ENCODE measurements at places on chromosomes 2 and 18.

DNA sequence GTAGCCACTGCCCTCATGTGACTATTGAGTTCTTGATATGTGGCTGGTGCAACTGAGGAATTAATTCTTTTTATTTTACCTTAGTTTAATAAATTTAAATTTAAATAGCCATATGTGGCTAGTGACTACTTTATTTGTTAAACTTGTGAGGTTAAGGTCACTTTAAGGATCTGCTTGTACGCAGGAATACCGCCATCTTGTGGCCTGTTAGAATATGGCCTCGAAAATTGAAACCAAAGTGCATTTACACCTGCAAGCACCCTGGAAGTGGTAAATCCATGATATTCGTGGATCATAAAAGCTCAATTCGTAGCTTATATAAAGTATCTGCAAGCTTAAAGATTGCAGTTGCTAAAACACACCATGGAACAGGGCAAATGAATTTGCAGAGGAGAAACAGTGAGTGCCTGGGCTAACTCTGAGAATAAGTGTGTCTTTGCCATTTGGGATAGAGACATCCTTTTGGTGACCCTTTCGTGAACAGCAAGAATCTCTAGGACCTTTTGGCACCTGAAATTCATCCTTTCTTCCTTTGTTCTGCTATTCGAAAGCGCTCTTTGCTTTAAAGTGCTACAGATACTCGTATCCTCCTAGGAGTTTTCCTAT lies 59.9 kb upstream of the REG3A start:
- peak; percentile 69 for DNase-seq

DNA sequence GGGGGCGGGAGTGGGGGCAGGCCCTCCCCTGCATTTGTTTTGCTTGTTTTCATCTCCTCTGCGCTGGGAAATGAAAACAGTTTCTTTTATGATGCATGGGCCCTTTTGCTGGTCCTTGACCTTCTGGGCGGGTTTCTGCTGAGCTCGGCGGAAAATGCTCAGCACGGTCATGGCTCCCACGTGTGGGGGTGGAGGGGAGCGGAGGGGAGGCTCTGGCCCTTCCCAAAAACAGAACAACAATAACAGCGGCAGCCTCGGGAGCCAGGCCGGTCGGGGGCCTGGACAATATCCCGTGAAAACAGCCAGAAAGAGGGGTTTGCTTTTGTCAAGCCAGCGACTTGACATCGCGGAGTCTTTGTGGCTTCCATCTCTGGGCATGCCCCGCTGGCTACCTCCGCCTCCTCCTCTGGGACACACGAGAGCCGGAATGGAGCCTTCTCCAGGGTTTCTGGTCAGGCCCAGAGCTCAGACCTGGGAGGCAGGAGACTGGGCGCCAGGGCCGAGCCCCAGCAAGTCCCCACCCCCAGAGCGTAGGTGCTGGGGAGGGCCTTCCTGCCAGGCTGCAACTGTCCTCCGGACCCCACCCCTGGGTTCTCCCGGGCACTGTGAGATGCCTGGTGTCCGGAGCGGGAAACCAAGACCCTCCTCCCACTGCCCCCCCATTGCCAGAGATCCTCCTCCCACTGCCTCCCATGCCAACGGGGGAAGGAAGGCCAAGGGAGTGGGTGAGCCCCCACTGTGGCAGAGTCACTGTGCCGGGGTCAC lies 35.9 kb upstream of the SNED1 start:
- peak; percentile 55 for DNase-seq

DNA sequence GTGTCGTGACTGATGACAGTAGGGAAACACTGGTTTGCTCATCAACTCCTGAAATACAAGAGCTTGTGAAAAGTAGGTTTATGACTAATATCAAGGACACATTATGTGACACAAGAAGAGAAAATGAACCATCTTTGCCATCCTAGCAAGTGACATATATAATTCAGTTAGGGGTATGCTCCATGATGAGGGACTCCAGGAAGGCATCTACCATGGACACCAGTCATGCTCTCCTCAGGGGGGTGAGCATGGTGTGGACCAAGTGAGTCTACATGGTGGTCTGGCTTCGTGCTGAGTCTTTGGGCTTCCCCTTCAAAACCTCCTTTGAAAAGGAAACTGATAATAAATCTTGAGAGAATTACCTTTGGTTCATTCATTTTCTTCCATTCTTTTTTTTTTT lies 11.7 kb upstream of the SERPINB5 start:
- DNase-seq: no peak

- DNase-seq: no peak
Measured at GRCh38 chr2:137957033-137957432, 7.2 kb upstream of the HNMT start.

GRCh38 chr18:574865-575645 lies 5.1 kb upstream of the CETN1 start:
- peak; percentile 16 for DNase-seq

DNA sequence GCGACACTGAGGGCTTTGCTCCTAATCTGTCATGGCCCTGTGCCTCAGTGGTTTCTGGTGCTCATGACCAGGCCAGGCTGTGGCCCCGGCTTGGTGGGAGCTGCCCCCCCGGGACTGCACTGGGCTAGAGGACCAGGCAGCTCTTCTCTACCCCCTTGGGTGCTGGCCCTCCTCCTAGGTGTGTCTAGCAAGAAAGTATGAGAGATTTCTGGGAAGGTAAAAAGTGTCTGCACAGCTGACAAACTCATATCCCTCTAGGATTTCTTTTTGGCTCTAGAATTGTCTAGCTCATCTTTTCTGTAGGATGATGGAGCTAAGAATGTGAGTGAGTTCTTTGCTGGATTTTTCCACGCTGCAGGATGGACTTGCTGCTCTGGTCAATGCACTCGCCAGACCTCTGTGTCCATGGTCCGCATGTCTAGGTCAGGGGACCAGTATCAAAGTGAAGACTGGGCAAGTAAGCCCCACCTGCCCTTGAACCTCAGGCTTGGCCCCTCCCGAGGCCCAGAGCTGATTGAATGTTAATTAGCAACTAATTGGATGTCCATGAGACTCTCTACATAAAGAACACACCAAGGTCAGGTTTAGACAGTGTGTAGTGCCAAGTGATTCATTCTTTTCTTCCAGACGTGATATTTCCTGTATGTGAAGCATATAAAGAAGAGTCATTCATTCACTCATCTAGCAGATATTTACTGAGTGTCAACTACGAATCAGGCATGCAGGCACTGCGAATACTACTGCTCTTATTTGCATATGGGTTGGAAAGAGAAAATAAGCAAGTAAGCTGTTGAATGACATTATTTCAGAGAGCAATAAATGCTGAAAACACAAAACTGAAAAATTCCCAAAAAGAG lies 15.6 kb upstream of the PSD4 start:
- DNase-seq: no peak

DNA sequence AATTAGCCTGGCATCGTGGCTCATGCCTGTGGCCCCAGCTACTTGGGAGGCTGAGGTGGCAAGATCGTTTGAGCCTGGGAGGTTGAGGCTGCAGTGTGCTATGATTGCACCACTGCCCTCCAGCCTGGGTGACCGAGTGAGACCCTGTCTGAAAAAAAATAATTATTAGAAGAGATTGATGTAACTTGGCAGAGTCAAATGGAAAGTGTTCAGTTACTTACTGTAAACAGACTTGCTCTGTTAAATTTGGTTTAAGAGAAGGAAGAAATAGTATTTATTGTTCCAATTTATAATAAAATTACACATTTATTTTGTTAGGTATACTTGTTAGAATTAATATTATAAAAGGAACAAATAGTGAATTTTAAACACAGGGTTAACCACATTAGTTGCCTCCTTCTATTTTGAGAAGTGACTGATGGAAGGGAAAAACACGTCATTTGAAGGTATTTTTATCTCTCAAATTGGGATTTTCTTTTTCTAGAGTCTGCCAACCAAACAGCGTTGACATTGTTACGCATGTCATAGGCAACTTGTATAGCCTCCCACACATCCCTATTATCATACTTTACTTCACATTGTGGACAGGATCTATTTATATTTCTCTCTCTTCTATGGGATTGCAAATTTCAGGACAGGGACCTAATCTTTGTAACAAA lies 118.8 kb upstream of the B3GNT2 start:
- DNase-seq: no peak

- peak; percentile 68 for DNase-seq
Measured at GRCh38 chr2:237486819-237487448, at the start of gene MLPH. MLPH (plus strand) TSS chr2:237487251; CDS start chr2:237493427, 6,176 bp downstream.

GRCh38 chr18:27500531-27500930 lies 315.4 kb upstream of the CHST9 start:
- DNase-seq: no peak

- no peak for DNase-seq
Measured at GRCh38 chr2:64354857-64355680, 98.9 kb upstream of the LGALSL start.

DNA sequence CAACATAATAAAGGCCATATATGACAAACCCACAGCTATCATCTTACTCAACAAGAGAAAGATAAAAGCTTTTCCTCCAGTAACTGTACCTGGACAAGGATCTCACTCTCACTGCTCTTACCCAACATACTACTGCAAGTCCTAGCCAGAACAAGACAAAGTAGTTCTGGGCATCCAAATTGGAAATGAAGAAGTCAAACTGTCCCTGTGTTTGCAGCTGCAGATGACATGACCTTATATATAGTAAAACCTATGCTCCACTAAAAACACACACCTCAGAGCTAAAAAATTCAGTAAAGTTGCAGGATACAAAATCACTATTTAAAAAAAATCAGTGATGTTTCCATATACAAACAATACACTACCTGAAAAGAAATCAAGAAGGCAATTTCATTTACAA lies 32.2 kb downstream of the USP34 start:
- DNase-seq: no peak

DNA sequence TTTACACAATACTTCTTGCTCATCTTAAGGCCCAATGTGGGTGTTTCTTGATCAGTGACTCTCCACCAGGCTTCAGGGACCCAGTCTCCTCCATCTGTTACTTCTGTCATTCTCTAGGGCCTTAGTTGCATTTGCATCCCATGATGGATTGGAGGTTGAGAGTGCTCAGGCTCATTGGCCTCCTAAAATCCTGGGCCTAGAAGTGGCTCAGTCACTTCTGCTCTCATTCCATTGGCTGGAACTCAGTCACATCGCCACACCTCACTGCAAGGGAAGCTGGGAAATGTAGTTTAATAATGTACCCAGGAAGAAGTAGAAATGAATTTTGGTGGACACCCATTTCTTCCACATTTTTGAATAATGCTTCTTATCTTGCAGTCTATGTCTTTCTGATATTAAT lies 223.5 kb downstream of the HRH4 start:
- DNase-seq: peak; percentile 36

DNA sequence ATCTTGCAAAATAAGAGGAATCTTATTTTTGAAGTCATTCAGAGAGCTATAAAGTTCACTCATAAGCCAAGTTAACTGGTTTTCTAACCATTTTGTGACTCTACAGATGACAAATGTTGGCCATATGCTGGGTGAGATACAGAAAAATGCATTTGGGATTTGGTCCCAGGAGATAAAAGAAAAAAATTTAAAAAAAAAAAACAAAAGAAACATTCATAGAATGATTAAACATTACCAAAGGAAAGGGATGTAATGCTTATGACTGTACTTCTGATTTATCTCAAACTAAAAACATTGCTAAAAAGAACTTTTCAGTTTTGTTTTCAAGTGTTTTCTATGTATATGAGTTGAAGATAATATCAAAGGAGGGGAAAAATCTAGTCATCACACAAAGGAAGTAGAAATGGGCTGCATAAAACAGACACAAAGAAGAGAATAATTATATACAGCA lies 43.1 kb downstream of the PELI1 start:
- no peak for DNase-seq

GRCh38 chr2:113275556-113276215 lies 3.0 kb downstream of the PAX8 start:
- no peak for DNase-seq

GRCh38 chr18:50111398-50111797 lies 83.5 kb downstream of the MYO5B start:
- DNase-seq: no peak

DNA sequence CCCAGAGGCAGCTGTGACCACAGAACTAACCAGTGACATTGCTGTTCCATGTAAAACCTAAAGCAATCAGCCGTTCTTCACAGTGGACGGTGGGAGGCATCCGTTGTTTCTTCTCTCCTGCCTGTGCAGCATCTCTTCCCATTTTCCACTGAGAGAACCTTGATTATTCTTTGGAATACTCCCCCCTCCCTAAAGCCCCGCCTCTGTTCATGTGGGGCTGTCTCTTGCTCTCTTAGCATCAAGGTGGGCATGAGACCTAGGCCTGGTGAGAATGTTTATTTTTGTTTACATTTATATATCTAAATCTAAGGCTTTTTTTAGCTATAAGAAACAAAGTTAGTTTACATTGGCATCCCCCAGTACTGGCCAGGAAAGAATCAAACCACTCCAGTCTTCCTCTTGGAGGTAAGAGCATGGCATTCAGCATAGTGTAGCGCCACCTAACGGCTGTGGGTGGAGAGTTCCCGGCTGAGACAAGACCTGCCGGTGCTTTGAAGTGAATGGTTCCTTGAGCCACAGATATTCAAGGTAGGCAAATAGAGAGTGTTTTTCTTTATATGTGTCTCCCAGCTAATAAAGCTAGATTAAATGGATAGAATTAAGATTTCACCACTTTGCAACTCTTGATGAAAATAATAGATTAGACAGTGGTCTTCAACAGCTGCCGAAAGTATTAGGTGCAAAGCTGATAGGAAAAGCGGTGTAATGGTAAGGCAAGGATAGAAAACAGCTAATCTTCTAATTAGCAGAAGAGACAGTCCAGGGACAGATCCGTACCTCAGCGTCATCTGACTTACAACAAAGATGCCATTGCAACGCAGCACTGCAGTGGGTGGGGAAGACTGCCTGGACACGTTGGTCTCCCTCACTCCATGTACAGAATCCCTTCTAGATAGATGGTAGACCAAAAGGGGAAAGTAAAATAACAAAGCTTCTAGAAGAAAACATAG lies 219.6 kb upstream of the RAB12 start:
- peak; percentile 83 for DNase-seq
